ENCODE measurements at places on chromosomes 13 and 19. TPM values are rescaled to one million over a fixed set of nuclear protein-coding genes. Genes with fewer than 3 reads are reported as not detected.

DNA sequence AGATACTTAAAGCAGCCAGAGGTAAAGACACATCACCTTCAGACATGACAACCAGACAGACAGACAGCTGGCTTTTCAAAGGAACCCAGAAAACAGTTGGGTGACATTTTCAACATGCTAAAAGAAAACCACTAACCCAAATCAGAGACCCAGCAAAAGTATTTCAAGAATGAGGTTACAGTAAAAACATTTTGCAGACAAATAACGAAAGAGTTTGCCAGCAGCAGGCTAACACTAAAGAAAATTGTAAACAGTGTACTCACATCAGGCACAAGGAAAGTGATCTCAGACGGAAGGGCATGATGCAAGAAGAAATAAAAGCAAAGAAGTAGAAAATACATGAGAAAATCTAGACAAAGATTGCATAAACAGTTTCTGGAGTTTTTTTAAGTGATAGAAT lies 46.4 kb downstream of the AP1M1 start:
- H3K27me3 ChIP-seq, result no peaks in the 10 kb centered on the region
- no peaks in the 10 kb centered on the region for H3K36me3 ChIP-seq
- no peak overlapping the region for H3K27ac ChIP-seq

Gene DHRS12
- total RNA-seq, result 8.8 TPM

DNA sequence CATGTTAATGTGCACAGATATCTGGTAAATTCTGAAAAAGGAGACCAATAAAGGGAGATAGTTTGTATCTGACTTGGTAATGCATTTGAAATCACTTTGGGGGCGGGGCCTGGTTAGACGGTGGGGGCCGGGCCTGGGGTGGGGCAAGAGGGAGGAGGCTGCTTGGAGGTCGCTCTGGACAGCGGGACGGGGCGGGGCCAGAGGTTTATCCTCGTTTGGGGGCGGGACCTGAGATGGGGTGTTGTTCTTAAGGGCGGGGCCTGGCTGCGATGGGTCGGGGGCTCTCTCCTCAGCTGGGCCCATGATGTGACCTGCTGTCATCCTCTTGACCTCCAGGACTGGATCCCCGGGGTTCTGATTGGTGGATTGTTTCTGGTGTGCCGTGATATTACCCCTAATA lies 4.9 kb upstream of the ZNF808 start:
- peaks cover 9% of the 10 kb centered on the region for H3K4me1 ChIP-seq
- no peak overlapping the region for H3K4me3 ChIP-seq
- peak; percentile 88 for DNase-seq
- H3K36me3 ChIP-seq, result no peaks in the 10 kb centered on the region

- H3K4me3 ChIP-seq, result no peak overlapping the region
- H3K36me3 ChIP-seq, result peaks cover 3% of the 10 kb centered on the region
- DNase-seq, result no peak
- no peaks in the 10 kb centered on the region for H3K27me3 ChIP-seq
- H3K27ac ChIP-seq, result no peak overlapping the region
- H3K4me1 ChIP-seq, result no peaks in the 10 kb centered on the region
Observed at GRCh38 chr13:89375839-89376238, 1704.7 kb downstream of the SLITRK5 start.

DNA sequence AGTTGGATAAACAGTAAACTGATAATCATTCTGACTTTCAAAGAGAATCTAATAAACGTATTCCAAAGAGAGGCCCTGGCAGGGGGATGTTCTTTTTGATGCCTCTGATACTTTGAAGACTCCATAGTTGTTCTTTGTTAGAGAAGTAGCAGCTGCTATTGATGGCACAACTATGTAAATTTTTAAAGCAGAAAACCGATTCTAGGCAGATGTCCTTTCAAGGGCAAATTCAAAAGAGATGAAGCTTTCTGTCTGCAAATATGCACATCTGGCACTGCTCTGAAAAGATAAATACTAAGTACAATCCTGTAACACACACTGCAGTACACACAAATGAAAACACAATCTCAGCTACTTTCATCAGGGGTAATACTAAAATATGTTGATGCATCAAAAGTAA lies 250.1 kb downstream of the VWA8 start:
- H3K27me3 ChIP-seq, result no peaks in the 10 kb centered on the region
- no peak for DNase-seq
- no peaks in the 10 kb centered on the region for H3K4me1 ChIP-seq
- no peak overlapping the region for H3K4me3 ChIP-seq

Gene TTC9B
- 0.15 TPM for total RNA-seq

- no peaks in the 10 kb centered on the region for H3K4me1 ChIP-seq
- H3K4me3 ChIP-seq, result no peak overlapping the region
- H3K27me3 ChIP-seq, result no peaks in the 10 kb centered on the region
- DNase-seq, result no peak
- H3K27ac ChIP-seq, result no peak overlapping the region
- peaks cover 97% of the 10 kb centered on the region for H3K36me3 ChIP-seq
Observed at GRCh38 chr19:41299755-41300089, 10.2 kb upstream of the CCDC97 start.

- no peaks in the 10 kb centered on the region for H3K27me3 ChIP-seq
- no peak for DNase-seq
- H3K4me1 ChIP-seq, result no peaks in the 10 kb centered on the region
Observed at GRCh38 chr19:55098716-55099556, 18.5 kb downstream of the PPP1R12C start.

DNA sequence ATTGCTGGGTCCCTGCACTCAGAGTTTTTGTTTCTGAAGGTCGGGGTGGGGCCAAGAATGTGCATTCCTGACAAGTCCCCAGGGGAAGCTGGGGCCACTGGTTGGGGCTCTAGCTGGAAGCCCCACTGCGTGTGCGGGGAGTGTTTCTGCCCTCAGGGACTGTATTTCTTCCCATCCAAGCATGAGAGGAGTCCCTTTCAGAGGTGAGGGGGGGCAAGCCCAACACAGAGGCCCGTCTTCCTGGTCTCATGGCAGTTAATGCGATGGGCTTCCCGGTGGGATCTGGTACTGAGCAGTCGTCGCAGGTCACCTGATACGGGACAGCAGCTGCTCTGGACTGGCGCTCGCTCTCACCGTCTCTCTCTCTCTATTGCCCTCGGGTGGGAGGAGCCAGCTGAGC lies 50.4 kb downstream of the GPR12 start:
- no peak overlapping the region for H3K4me3 ChIP-seq
- H3K36me3 ChIP-seq, result peaks cover 5% of the 10 kb centered on the region

DNA sequence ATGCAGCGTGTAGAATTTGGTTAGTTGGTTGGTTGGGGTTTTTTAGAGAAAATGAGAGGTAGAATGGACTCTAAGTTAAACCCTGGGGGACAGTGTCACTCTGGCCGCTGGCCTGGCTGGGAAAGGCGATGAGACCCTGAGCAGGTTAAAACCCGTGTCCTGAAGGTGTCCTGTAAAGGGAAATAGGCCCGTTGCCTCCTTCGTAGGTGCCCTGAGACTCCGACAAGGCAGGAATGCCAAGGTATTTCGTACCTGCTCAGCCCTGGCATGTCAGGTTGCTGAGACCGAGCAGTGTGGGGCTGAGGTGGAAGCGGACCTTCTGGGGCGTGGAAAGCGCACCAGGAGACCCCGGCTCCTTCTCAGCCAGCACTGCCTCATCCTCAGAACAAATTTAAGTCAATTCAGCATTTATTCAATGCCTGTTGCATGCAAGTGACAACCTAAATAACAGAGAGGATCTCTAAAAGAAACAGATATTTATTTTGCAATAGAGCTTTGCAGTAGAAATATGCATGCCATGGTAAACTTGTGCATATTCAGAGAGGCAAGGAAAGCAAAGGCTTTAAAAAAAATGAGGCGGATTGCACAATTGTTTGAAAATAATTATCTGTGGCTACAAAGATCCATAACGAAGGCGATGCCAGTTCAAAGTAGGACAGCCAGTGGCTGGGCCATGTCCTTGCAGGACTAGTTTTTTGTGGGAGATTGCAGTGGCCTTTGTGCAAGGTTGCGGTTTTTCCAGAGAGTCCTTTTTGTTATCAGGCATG lies 1.4 kb upstream of the RAB20 start:
- peaks cover 13% of the 10 kb centered on the region for H3K4me1 ChIP-seq
- H3K27ac ChIP-seq, result no peak overlapping the region
- no peak for DNase-seq
- H3K27me3 ChIP-seq, result no peaks in the 10 kb centered on the region
- peaks cover 6% of the 10 kb centered on the region for H3K36me3 ChIP-seq
- peak overlapping the region; percentile 76 for H3K4me3 ChIP-seq

GRCh38 chr13:56924401-56924800 lies 216.3 kb upstream of the PRR20A start:
- H3K4me3 ChIP-seq, result no peak overlapping the region
- H3K4me1 ChIP-seq, result no peaks in the 10 kb centered on the region
- H3K36me3 ChIP-seq, result no peaks in the 10 kb centered on the region

Gene FLT1
- 84.1 TPM for total RNA-seq

GRCh38 chr13:51276636-51277035 lies 54.4 kb downstream of the FAM124A start:
- H3K27me3 ChIP-seq, result no peaks in the 10 kb centered on the region
- no peak overlapping the region for H3K4me3 ChIP-seq
- peak; percentile 8 for DNase-seq
- H3K36me3 ChIP-seq, result peaks cover 64% of the 10 kb centered on the region
- peaks cover 2% of the 10 kb centered on the region for H3K4me1 ChIP-seq
- H3K27ac ChIP-seq, result no peak overlapping the region

DNA sequence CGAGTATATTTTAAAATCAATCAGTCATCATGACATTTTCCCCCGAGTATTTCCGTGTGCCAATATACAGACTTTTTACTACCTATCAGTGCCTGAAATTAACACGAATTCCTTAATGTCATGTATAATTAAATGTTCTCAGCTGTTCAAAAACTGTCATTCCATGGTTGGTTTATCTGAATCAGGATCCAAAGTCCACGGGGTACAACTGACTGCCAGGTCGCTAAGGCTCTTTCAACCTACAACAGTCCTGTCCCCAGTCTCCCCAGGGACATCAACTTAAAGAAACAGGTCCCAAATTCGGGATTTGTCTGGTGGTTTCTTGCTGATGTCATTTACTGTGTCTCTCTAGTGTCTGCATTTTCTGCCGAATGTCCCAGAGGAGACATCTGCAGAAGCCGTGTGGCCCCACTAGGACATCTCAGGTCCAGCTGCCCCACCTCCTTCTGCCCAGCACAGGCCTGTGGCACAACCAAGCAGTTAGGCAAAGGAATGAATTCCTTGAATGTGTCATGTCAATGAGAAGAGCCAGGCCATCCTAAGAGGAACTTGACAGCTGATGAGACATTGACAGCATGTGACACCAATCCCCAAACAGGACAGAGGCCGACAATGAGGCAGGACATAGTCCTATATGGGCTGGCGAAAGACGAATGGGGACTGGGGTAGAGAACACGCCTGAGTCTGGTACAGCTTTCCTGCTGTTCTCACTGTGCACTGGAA lies 109.5 kb downstream of the STK24 start:
- H3K4me1 ChIP-seq, result 0 out of 2 replicates have a peak, but pooled peaks cover 3% of the 10 kb centered on the region
- no peaks in the 10 kb centered on the region for H3K27me3 ChIP-seq
- no peak overlapping the region for H3K4me3 ChIP-seq
- peaks cover 35% of the 10 kb centered on the region for H3K36me3 ChIP-seq
- DNase-seq, result no peak

Gene CA11
- 102 TPM for total RNA-seq

Gene PALM
- total RNA-seq, result 23.6 TPM

Gene ZNF441
- total RNA-seq, result 1.3 TPM

DNA sequence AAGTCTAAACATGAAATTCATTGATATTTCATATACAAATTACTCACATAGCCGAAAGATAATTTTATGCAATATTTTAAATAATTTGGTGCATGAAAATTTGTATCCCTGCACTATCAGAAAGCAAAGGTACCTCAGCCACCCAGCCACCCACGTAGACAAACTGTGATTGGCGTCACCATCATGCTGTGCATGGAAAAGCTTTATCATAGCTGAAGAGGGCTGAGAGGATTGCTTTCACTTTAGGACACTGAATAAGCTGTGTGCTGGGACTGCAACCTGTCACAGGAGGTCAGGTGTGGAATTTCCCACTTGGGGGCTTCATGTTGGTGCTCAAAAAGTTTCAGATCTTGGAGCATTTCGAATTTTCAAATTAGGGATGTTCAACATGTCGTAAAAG lies 96.3 kb downstream of the MYCBP2 start:
- no peak overlapping the region for H3K4me3 ChIP-seq
- no peak for DNase-seq
- no peaks in the 10 kb centered on the region for H3K36me3 ChIP-seq
- no peaks in the 10 kb centered on the region for H3K4me1 ChIP-seq
- H3K27ac ChIP-seq, result no peak overlapping the region

Gene TJP3
- 27.9 TPM for total RNA-seq

Gene ZNF491
- 0.77 TPM for total RNA-seq

Gene GPR108
- total RNA-seq, result 39.3 TPM

Gene HSD11B1L
- total RNA-seq, result 9.3 TPM

Gene POSTN
- 0.33 TPM for total RNA-seq

Measured in H9 (cell line).